ENCODE measurements at places on chromosomes 12 and 14. TPM values are rescaled to one million over a fixed set of nuclear protein-coding genes. Genes with fewer than 3 reads are reported as not detected.

Gene COX14
- 42.4 TPM for total RNA-seq

Gene INHBC
- total RNA-seq: 0.10 TPM

Gene MYF6
- not detected for total RNA-seq

Gene NEMF
- 110 TPM for total RNA-seq

Gene APOF
- not detected for total RNA-seq

Gene SERPINA12
- total RNA-seq: not detected

Gene IL22
- total RNA-seq: not detected

Gene TAS2R9
- not detected for total RNA-seq

Gene PTHLH
- not detected for total RNA-seq

Gene SIRT4
- 1.7 TPM for total RNA-seq

Gene MYL6
- 921 TPM for total RNA-seq

Gene DENR
- 53.3 TPM for total RNA-seq

Gene SLCO1A2
- total RNA-seq: not detected

Gene MANSC1
- total RNA-seq: 1.5 TPM

Gene MYO1A
- total RNA-seq: 0.39 TPM

Gene RFLNA
- total RNA-seq: not detected

Gene JPH4
- total RNA-seq: 1.6 TPM

Gene GARIN6
- not detected for total RNA-seq

Gene FZD10
- not detected for total RNA-seq

Gene E2F7
- total RNA-seq: 0.95 TPM

Gene TAS2R7
- total RNA-seq: not detected

Gene SELPLG
- total RNA-seq: 1.8 TPM

Gene CEP128
- total RNA-seq: 25.0 TPM

Gene RNFT2
- 7.5 TPM for total RNA-seq

Gene KERA
- total RNA-seq: not detected

Gene FAM90A1
- not detected for total RNA-seq

Gene PAH
- total RNA-seq: not detected

Gene SRRM4
- total RNA-seq: not detected

Gene MYF5
- not detected for total RNA-seq

Gene SLCO1C1
- total RNA-seq: not detected

Gene TAS2R20
- total RNA-seq: 1.7 TPM

Gene BIN2
- 22.2 TPM for total RNA-seq

Gene CCDC184
- total RNA-seq: 0.18 TPM

Gene PYGL
- not detected for total RNA-seq

Gene IKZF4
- 6.4 TPM for total RNA-seq

Gene TPPP2
- total RNA-seq: not detected

Gene CHGA
- total RNA-seq: not detected

Gene SYT1
- total RNA-seq: 0.39 TPM

Gene FSCB
- not detected for total RNA-seq

Gene CELA1
- not detected for total RNA-seq

Gene GLIPR1L1
- not detected for total RNA-seq

Gene PAPOLA
- 255 TPM for total RNA-seq

Gene KRT86
- total RNA-seq: not detected

Measured in activated B cell treated with CpG ODN at 0.5 μM for 24 hours (primary cell).